ENCODE measurements at places on chromosomes 16 and 17.

GRCh38 chr17:14072881-14073280, 3.6 kb downstream of the COX10 start:
- H3K27ac ChIP-seq: no peak overlapping the region
- peaks cover 25% of the 10 kb centered on the region for H3K4me1 ChIP-seq
- H3K27me3 ChIP-seq: no peaks in the 10 kb centered on the region
- H3K4me3 ChIP-seq: no peak overlapping the region
- no peak for DNase-seq

GRCh38 chr16:7748522-7748921, 415.9 kb downstream of the RBFOX1 start:
- no peak overlapping the region for H3K27ac ChIP-seq
- no peak for DNase-seq
- no peaks in the 10 kb centered on the region for H3K27me3 ChIP-seq
- H3K4me1 ChIP-seq: no peaks in the 10 kb centered on the region
- no peaks in the 10 kb centered on the region for H3K36me3 ChIP-seq
- H3K4me3 ChIP-seq: no peak overlapping the region

- no peaks in the 10 kb centered on the region for H3K36me3 ChIP-seq
- peak overlapping the region; percentile 24 for H3K4me3 ChIP-seq
- H3K27me3 ChIP-seq: no peaks in the 10 kb centered on the region
- peak; percentile 51 for DNase-seq
These were observed 69.4 kb downstream of the NTN1 start for GRCh38 chr17:9090641-9091096.

DNA sequence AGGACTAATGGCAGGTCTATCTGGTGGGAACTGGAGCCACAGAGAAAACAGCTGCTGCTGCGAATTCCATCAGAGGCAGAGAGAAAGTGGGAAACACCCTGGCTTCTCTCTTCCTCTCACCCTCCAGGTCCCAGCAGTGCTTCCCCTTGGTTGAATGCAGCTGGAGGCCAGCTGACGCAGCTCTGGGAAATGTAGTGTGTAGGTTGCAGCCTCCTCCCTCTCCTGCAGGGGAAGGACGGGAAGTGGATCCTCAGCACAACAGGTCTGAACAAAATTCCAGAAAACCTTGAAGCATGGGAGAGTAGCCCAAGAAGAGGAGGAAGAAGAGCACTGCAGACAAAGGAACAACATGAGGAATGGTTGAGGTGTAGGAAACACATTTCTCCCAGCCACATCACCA, 67.8 kb upstream of the MMP2 start:
- DNase-seq: no peak
- H3K4me3 ChIP-seq: no peak overlapping the region

- no peaks in the 10 kb centered on the region for H3K4me1 ChIP-seq
- no peak for DNase-seq
- no peak overlapping the region for H3K4me3 ChIP-seq
- H3K27me3 ChIP-seq: no peaks in the 10 kb centered on the region
- H3K27ac ChIP-seq: no peak overlapping the region
- H3K36me3 ChIP-seq: peaks cover 33% of the 10 kb centered on the region
These were observed 23.3 kb upstream of the SLC5A10 start for GRCh38 chr17:18928628-18929125.

Data from tibial artery (tissue), 4 donors.